Stimulated activated CD8-positive, alpha-beta memory T cell treated with anti-CD3 and anti-CD28 coated beads, Interleukin-15, amount 100 ng/mL, for 24 hours (primary cell): ENCODE measurements at places on chromosomes 4 and X.
A peak's percentile ranks its signal among the peaks of the same experiment; 100 is the strongest.

GRCh38 chrX:33379839-33380238 lies 168.5 kb upstream of the DMD start:
- no peak for DNase-seq

DNA sequence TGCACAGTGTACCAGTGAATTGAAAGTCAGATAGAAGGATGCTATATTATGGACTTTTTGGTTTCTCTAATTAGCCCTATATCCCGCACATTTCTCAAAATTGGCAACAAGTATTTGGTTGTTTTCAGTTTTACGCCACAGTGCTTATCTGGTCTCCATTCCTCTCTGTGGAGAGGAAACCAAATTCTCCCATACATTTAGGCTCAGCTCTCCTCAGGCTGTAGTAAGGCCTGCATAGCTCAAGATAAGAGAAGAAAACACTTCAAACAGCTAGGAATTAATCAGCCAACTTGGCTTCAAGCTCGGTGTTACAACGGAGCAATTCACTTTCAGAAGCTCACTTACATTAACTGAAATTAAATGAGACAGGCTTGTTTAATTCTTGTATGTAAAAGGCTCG lies 263.2 kb downstream of the PDHA2 start:
- DNase-seq: no peak

DNA sequence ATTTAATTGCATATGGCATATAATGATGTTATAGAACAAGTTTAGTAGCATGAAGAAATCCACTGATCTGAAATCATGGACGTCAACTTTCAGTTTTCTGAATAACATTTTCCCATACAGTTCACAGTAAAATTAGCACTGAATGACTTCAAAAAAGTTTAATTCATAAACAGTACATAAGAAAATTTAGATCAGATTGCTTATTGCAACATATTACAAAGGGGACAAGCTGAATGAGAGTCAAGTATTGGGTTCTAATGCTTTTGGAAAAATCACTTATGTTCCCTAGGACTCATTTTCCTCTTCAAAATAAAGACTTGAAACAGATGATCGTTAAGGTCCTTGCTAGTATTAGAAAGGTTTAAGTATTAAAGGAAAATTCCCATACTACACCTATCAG lies 898.3 kb upstream of the INTU start:
- no peak for DNase-seq

DNA sequence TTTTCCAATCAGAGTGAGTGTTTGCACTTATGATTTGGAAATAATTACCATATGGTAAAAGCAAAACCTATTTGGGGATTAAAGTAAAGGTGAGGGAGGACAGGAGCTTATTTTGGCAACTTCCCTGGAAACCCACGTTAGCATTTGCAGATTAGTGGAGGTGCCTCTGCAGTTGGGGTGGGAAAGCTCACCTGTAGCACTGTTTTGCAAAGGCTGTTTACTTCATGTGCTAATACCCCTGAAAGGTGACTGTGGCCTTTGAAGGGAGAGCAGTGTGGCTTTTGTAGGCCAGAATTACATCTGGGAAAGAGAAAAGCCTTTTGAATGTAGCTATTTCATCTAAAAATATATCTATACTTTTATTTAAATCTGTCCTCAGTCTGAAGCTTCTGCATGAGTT lies 9.4 kb downstream of the SUPT20HL1 start:
- DNase-seq: no peak

DNA sequence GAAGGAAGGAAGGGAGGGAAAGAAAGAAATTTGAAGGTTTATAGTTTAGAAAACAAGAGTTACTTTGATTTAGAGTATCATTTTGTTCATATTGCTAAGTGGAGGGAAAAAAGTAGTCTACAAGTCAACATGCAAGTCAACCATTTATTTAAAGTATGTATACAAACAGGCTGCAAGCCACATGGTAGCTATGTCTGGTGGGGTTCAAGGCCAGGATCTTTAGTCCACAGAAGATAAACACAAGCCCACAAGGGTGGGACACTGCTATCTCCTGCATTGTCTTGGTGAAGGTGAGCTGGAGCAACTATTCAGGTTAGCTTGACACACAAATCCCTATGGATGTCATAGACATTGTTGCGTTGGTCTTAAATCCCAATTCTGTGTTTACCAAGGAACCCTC lies 71.4 kb downstream of the ABCG2 start:
- DNase-seq: no peak

DNA sequence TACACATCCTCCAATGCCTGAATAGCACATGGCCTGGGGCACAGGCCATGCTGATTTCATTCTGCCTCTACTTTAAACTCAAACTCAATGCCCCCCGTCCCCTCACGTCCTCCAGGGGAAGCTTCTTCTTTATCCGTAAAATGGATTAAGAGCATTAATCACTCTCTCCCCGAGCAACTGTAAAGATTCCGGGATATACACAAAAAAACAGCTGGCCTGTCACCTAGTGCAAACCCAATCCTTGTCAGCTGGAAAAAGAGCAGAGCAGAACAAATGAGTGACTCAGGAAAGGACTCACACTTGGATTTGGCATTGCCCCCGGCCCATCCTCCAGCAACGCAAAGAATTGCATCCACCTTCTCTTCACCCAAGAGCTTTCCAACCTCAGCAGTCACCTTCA lies 7.8 kb downstream of the QDPR start:
- DNase-seq: no peak

- DNase-seq: no peak
Measured at GRCh38 chr4:54098375-54098774, 1.6 kb upstream of the GSX2 start.

GRCh38 chrX:11130136-11130535 lies 19.0 kb downstream of the HCCS start:
- no peak for DNase-seq

DNA sequence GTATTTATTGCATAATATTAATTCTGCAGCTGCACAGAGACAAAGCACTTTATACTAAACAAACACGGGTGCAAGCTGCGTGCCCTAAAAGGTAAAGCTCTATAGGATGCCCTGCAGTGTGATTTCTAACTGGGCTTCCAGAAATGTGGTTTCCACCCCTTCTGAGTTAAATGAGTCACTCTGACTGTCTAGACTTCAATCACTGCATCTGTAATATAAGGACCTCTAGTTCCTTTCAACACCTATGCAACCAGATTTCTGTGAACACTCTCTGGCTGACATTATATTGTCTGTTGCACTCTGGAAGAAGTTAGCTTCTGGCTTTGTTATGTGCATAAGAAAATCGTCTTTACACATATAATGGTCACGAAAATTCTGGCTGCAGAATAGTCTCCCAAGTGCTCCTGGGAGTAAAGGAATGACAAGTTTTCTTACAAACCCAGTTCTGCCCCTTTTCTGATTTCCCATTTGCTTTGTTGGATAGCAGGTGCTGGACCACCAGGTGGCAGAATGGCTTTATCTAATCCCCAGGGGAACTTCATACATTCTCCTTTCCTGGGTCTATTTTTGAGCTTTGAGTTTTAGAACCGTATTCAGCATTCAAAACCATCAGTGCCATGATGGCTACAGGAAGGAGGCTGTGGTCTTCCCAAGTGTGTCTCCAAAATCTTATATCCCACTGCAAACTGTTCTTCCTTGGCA lies 842.2 kb downstream of the STIM2 start:
- DNase-seq: no peak

DNA sequence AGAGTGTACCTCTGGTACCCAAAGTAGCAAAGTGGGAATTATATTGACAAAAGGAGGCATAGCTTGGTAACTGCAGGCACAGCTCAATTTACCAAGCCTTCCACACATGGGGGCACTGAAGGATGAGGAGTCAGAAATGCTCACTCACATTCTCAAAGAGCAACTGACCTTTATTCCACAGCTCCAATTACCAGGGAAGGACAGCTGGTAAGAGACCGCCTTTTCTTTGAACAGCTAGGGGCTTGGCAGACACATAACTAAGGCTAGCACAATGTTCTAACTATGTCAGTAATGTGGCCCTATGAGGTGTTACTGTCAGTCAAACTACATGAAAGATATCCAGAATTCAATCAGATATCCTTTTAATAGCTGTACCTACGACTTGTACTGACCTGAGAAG lies 20.5 kb upstream of the STS start:
- no peak for DNase-seq

- DNase-seq: no peak
Measured at GRCh38 chr4:100289946-100290345, 99.7 kb upstream of the DDIT4L start.

DNA sequence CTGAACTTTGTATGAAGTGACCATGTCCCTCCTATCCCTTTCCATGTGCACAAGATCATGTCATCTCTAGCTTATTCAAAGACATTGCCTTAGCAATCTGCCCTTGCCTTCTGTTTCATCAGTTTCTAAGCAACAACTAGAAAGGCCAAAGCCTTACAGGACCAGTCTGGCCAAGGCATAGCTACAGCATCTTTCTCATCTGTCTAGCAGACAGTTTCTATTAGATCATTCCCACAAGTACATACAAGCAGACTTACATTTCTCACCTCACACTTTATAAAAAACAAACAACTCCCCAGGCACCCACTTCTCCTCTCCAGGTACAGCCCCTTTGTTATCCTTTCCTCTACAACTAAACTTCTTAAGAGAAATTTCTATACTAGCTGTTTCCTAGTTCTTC lies 188.7 kb upstream of the AADAT start:
- no peak for DNase-seq

DNA sequence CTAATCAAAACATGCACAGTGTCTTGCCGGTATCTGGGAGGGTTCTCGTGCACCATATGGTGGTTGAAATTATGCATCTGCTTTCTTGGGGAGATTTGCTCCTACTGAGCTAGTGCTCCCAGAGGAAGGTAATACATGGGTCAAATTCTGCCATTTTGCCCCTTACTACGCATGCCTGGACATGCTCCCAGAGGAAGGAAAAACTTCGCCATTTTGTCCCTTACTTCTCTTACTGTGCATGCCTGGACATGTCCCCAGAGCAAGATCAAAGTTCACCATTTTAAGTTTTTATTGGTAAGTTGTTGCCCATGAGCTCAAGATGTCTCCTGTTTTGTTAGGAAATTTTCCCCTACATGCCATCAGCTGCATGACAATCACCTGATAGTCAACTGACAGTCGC lies 252.1 kb upstream of the KLHL4 start:
- DNase-seq: no peak

GRCh38 chrX:15336023-15336413 lies 695 bp upstream of the PIGA start:
- no peak for DNase-seq

- no peak for DNase-seq
Measured at GRCh38 chr4:7287918-7288280, 95.6 kb downstream of the SORCS2 start.

GRCh38 chr4:150176547-150176946 lies 98.3 kb downstream of the DCLK2 start:
- DNase-seq: no peak

- DNase-seq: no peak
Measured at GRCh38 chr4:32748498-32748897, 2028.3 kb downstream of the PCDH7 start.

DNA sequence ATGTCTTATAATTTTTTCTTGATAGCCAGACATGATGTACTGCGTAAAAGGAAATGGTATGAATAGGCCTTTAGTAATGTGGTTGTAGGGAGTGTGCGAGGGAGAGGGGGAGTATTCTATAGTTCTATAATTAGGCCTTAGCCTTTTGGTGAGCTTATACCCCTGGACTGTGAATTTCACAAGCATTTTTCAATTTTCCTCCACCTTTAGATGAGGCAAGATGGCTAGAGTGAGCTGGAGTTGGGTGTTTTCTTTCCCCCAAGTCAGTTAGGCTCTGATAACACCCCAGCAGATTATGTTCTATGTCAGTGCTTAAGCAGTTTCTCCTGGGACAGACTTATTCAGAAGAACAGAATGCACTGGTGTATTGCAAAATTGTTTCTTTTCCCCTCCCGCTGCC lies 210.2 kb upstream of the NPY2R start:
- no peak for DNase-seq

- no peak for DNase-seq
Measured at GRCh38 chr4:51831133-51831532, 11.8 kb upstream of the DCUN1D4 start.

- peak; percentile 0 for DNase-seq
Measured at GRCh38 chrX:97563531-97564133, 679.9 kb downstream of the RPA4 start.

DNA sequence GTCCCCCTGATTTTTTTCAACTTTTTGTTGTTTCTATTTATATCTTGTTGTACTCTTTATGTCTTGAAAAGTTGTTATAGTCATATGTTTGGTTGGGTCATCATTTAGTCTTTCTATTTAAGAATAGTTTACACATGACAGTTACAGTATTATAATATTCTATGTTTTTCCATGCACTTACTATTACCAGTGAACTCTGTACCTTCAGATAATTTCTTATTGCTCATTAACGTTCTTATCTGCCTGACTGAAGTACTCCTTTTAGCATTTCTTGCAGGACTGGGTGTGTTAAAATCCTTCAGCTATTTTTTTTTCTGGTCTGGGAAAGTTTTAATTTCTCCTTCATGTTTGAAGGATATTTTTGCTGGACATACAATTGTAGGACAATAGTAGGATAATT lies 157.7 kb upstream of the DIPK2B start:
- no peak for DNase-seq

DNA sequence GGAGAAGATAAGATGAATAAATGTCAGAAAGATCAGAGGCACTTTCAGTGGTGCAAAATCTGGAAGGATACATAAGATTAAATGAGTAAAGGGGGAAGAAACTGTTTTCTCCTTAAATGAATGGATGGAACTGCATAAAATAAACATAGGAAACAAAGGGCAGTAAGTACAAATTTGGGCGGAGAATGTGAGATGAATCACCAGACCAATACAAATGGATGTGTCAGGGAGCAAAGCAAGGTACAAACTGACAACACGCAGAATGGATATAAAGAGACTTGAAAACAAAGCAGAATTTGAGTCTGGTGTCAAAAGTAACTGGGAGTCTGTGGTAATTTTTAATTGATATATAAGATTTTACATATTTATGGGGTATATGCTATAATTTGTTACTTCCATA lies 175.3 kb upstream of the PCDH18 start:
- DNase-seq: no peak

GRCh38 chr4:40511036-40511614 lies 118.5 kb downstream of the RBM47 start:
- no peak for DNase-seq

GRCh38 chr4:27844376-27844775 lies 983.7 kb downstream of the STIM2 start:
- no peak for DNase-seq

DNA sequence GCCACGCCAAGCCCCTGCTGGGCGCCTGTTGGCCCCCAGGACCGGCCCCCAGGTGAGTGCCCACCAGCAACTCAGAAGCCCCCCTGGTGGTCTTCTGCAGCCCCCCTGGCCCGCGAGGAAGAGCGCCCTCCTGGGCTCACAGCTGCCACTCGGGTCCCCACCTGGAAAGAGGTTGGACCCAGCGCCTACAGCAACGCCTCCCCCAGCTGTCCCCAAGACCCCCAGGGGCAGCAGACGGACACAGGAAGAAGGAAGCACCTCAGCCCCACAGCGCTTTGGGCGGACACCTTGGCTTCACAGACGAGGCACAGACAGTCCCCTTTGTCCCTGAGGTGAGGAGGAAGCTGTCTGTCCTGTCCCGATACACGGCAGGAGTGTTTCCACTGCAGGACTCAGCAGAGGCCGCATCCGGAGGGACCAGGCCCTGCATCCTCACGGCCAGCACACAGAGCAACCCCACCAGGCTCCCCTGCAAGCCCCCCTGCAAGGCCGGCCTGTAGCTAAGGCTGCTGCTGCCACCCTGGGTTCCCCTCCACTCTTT lies 115.6 kb upstream of the NKX1-1 start:
- DNase-seq: no peak

GRCh38 chr4:113872426-113873260 lies 106.8 kb downstream of the ARSJ start:
- no peak for DNase-seq
